ENCODE measurements at places on chromosomes 5 and 9.

DNA sequence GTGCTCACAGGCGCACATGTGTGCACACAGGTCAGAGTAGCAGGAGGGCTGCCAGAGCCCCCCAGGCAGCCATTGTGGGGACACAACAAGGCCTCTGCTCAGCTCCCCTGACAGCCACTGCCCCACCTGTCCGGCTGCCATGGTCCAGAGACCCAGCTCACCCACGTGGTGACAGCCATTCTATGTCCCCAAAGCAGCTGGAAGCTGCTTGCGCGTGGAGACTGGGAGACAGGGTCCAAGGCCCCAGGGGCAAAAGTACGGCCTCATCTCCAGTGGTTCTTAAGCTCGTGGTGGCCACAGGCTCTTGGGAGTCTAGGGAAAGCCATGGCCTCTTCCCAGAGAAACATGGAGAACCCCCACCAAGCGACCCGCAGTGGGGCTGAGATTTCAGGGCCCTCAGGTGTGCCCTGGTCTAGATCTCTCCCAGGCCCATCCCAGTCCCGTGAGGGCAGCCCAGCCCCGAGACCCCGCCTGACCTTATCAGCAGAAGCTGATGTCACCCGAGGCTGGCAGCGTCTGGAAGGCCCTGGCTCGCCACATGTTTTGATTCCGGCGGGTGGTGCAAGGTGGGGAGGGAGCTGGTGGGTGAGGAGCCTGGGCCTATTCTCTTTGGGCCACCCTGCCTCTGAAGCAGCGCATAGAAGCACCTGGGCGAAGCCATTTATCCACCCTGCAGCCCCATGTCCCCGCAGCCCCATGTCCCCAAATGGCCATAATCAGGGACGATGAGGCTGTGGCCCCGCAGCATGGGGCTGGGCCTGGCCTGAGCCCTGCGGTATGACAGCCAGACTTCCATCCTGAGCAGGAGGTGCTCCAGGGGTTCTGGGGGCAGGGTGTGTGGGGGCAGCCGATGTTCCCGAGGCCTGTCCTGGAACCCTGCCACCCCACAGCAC, 31.7 kb downstream of the GLT6D1 start:
- DNase-seq = no peak

GRCh38 chr5:170192829-170193228, 40.0 kb upstream of the C5orf58 start:
- no peak for DNase-seq

DNA sequence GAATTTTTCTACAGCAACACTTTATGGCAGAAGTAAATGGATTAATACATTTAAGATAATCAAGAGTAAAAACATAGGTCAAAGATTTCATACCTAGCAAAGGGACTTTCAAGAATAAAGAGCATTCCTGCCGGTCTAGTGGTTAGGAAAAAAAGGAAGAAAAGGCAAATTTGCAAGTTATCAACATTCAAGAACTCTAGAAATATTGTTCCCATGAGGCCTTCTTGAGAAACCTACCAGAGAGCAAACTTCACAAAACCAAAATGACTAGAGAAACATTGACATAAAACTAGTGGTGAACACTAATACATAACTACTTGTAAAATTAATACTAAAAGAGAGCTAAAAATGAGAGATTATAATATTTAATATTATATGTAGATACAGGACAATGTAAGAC, 320.2 kb upstream of the RGMB start:
- no peak for DNase-seq

GRCh38 chr9:125609744-125610143, 97.3 kb downstream of the MAPKAP1 start:
- no peak for DNase-seq

GRCh38 chr9:70924895-70925547, 196.4 kb downstream of the TRPM3 start:
- DNase-seq = peak; percentile 2

DNA sequence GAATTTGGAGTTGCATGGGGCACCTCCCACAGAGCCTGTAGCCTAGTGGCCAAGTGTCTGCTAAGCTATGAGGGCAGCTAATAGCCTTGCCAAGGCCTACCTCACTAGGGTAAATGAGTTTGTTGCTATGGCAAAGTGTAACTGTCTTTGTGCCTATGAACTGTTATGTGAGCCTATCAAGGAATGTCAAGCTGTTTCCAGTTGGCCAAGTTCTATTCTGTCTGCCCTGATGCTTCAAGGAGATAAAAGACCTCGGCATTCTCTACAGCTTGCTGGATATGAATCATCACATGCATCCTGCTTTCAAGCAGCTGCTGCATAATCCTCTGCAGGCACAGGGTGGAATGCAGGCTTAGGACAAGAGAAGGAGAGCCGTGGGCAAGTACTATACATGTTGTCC, 69.8 kb upstream of the CCDC112 start:
- DNase-seq = no peak

GRCh38 chr5:13508559-13508958, 435.9 kb downstream of the DNAH5 start:
- no peak for DNase-seq

- no peak for DNase-seq
These were observed 13.2 kb downstream of the ANGPTL2 start for GRCh38 chr9:127109212-127109711.

GRCh38 chr9:15306757-15307522, at the start of gene TTC39B:
TTC39B (minus strand) TSS chr9:15307216; CDS start chr9:15307125, 91 bp downstream.
- DNase-seq = peak; percentile 77

- no peak for DNase-seq
These were observed 12.6 kb downstream of the RCL1 start for GRCh38 chr9:4805191-4805918.

DNA sequence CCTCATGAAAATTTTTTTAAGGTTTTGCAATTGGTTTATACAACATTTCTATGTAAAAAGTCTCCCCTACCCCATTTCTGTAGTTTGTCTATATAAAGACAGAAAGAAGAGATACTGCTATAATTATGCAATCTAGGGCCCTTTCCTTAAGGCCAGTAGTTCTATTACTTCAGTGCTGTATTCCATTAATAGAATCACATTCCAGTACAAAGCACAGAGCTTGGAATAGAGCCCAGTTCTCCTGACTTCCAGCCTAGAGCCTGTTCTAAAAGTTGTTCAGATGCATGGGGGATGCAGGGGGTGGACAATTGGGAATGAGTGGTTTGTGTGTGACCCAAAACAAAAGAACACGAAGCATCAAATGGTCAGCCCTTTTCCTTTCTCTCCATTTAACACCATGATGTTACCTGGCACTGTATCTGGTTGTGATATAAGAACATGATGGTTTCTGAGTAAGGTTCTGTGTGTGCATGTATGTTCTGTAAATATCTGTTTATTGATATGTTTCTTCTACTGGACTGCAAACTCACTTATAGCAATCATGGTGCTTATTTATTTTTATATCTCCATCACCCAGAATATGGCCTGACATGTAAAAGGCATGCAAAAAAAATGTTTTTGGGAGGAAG, 8.2 kb upstream of the GRAMD2B start:
- no peak for DNase-seq

GRCh38 chr5:143074414-143074996, 304.3 kb downstream of the ARHGAP26 start:
- no peak for DNase-seq

- no peak for DNase-seq
These were observed 169.6 kb upstream of the SMIM23 start for GRCh38 chr5:171615705-171616640.

GRCh38 chr5:179258001-179258921, 87.0 kb downstream of the ADAMTS2 start:
- no peak for DNase-seq

DNA sequence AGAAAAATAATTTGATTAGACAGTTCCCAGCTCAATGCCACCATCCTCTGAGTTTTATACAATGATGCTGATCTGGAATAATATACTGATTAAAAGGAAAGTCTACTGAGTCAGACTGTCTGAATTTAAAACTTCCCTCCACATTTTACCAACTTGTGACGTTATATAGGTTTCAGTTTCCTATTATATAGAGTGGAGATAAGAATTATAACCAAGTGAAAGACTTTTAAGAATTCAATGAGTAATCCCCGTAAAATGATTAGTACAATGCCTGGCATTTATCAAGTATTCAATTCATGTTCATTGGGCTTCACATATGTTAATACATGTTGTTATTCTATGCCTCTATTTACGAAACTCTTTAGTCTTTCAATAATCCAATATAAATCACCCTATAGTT, 166.0 kb downstream of the CDH9 start:
- DNase-seq = no peak

DNA sequence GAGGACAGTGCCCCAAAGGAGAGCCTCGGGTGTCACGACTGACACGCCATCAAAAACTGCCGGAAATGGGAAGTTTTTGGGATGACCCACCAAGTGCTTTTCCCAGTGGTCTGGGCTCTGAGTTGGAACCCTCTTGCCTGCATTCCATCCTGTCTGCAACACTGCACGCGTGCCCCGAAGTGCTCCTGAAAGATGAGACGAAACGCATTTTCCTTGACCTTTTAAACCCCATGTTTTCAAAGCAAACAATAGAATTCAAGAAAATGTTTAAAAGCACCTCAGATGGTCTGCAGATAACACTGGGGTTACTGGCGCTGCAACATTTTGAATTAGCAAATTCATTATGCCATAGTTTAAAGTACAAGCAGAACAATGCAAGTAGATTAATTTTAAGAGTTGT, 92.9 kb downstream of the ANKRD18A start:
- no peak for DNase-seq

DNA sequence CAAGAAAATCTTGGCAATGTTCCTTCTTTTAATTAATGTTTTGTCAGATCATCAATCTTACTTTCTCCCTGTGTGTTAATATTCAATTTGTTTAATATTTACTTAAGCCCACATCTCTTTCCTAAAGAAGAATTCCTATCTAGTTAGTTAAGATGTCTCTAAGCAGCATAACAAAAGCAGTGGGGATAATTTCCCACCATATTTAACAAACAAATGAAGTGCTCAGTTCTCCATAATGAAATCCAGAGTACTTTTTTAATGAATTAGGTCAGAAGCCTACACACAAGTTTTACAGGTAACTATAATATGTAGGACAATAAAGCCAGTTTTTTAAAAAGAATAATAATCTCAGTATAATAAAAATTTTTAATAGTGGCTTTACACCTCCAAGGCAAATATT, 1918.8 kb downstream of the EFNA5 start:
- no peak for DNase-seq

DNA sequence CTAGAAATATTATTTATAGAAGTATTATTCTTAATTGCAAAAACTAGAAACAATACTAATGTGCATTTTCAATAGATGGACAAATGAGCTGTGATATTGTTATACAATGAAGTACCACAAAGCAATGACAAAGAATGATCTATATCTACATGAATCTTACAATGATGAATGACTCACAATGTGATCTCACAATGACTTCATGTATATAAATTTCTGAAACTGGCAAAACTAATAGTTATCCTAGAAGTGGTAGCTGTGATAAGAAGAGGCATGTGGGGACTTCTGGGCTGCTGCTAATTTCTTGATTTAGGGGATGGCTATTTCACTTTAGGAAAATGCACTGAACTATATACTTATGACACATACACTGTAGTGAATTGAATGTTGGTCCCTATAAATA, 396.0 kb upstream of the ZNF608 start:
- DNase-seq = no peak

GRCh38 chr9:16198996-16199395, 646.2 kb downstream of the CCDC171 start:
- DNase-seq = no peak

- no peak for DNase-seq
These were observed 4.0 kb upstream of the ZBTB34 start for GRCh38 chr9:126856326-126856877.

GRCh38 chr5:73531356-73531755, 33.1 kb downstream of the BTF3 start:
- DNase-seq = no peak

DNA sequence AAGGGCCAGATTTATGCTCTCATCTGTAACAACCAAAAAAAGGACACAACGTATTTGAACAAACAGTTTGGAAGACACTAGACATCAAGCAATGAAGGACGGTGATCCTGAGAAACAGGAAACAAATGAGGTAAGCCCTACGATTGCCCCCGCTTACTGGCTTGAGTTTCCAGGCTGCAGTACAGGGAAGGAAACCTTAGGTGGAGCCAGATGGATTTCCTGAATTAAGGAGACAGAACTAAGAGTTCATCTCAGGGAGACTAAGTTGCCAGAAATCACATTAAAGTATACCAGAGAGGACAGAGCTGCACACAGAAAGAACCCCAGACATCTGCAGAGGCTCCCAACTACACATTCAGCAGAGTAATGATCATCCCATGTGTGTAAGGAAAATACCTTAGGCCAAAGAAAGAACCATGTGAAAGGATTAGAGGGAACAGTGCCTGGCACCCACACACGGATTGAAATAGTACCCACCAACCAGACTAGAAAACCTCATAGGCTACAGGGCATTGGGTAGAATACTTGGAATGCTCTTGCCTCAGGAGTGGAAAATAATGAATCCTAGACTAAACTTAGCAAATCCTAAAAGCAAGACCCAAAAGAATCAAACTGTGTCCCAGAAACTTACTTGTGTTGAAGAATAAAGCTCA, 99.3 kb upstream of the NIPBL start:
- no peak for DNase-seq

DNA sequence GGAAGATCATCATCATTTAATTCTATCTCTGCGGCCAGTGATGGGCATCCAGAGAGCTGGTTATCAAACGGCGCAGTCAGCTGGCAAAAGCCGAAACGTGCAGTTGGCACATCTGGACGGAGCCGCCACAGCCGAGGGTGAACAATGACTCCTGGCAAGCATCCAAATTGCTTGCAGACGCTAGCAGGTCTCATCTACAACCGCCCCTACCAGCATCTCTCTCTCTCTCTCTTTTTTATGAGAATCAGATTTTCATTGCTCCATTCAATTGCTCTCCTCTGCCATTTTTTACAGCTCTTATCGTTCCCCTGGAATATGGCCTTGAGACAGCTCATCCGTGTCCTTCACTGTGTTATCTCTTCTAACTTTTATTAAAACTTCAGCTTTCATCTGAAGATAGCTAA, 165.2 kb downstream of the MAPKAP1 start:
- no peak for DNase-seq

- DNase-seq = no peak
These were observed 134.5 kb downstream of the SIL1 start for GRCh38 chr5:139063664-139064054.

DNA sequence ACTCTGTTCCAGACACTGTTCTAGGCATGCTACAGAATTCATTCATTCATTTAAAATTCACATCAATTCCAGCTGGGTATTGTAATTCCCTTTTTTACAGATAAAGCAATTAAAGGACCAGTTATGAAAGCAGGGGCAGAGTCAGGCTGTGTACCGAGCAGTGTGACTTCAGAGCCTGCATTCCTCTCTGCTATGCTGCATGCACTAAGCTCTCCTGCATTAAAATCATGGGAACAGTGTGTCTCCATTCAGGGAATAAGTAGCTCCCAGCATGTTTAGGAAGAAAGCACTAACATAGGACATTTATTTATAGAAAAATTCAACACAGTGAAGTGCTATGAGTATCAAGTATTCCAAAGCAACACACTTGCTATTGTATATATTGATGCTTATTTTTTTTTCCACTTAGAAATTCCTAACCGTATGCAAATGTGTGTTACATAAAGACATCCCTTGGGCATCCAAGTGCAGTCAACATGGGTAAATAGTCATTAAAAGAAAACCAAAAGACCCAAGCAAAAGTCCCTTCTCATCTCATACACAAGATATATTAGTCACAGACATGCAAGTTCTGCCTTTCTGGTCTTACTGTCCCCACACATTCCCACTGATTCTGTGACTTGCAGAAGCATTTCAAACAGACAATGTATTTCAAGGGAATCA, 173.7 kb downstream of the GABRB2 start:
- no peak for DNase-seq

All from stimulated activated CD4-positive, alpha-beta T cell treated with anti-CD3 and anti-CD28 coated beads, Interleukin-1b, Interleukin-23, amount 100 ng/mL, for 48 hours (primary cell).